ENCODE measurements at places on chromosomes 3 and 15. TPM values are rescaled to one million over a fixed set of nuclear protein-coding genes. Genes with fewer than 3 reads are reported as not detected.

- DNase-seq = no peak
Measured at GRCh38 chr3:129947538-129948240, 26.8 kb upstream of the TRH start.

GRCh38 chr15:101458908-101459578 is 30.5 kb downstream of the PCSK6 start:
- DNase-seq = no peak

ADAMTS17 gene
- total RNA-seq = 46.9 TPM

- no peak for DNase-seq
Measured at GRCh38 chr3:163582967-163583366, 1495.3 kb downstream of the SI start.

SLC12A1 gene
- total RNA-seq = 0.42 TPM

DNA sequence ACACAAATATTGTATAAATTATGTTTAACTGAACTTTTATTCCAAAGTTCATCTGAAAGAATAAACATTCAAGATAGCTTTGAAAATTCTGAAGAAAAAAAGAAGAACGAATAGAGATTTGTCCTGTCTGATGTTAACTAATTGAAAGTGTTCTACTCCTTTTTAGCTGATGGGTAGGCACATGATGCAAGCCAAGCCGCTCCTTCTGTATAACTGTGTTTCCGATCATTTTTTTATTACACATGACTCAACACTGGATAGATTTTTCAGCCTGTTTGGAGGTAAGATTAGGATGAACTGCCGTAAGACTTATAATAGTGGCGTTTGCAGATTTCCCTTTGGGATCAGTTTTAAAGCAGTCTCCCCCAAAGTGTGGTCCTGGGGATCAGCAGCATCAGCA is 19.0 kb downstream of the NSUN3 start:
- no peak for DNase-seq

GRCh38 chr3:184889312-184889904 is 77.4 kb downstream of the VPS8 start:
- DNase-seq = no peak

DNA sequence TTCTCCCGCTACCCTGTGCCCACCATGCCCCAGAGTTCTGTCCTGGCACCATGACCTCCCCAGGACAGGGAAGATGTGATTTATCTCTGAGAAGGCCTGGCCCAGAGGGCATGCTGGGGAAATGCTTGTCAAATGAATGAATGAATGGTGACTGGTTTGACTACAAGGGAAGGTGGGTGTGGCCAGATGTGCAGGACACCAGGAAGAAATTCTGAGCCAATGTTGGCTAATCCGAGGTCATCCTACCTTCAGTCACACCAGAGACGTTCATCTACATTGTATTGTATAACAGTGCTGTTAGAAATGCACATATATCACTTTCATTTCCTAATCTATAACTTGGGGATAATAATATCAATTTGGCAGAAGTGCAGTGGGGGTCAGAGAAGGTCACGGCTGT is 138.4 kb downstream of the FAM43A start:
- no peak for DNase-seq

DNA sequence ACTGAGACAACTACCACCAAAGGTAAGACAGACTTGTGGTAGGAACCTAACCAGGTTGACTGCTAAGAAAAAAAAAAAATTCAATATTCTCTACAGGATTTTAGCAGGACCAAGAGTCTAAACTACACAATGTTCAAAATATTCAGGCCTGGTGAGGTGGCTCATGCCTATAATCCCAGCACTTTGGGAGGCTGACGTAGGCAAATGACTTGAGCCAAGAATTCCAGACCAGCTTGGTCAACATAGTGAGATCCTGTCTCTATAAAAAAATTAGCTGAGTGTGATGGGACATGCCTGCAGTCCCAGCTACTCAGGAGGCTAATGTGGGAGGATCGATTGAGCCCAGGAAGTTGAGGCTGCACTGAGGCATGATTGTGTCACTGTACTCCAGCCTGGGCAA is 341.6 kb upstream of the WNT5A start:
- DNase-seq = no peak

- no peak for DNase-seq
Measured at GRCh38 chr3:184315543-184315867, 1.1 kb downstream of the EIF4G1 start.

DNA sequence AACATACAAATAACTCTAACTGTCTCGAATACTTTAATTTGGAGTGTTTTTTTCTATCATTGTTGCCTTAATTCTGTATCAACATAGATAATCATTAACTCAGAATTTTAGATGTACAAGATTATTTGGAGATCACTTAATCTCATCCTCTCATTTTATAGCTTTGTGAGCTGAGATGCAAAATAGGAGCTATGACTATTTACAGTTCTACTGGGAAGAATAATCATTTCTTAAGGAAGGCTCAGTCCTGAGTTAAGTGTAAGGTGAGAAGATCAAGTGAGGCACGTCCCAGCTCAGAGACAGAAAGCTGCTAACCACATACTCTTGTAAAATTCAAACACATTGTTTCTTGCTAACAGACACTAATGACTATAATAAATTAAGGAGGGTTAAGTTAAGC is 66.2 kb downstream of the CCDC54 start:
- no peak for DNase-seq

DNA sequence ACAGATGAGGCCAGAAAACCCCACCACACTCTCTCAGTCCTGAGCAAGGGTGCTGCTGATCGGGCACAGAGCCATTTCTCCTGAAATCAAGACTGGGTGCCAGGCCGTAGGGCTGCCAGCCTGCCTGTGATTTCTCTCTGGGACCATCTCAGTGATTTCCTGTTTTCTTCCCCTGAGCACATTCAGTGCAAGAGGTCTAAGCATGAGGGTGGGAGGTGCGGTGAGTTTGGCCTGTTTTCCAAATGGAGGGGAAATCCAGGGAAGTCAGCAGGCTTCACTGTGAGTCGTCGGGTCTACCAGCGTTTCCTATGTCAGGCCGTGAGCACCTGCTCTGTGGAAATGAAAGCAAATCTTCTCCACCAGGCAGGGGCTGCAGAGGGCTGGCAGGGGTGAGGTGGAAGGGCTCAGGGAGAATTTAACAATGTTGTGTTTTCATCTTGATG is 82.3 kb downstream of the ST6GAL1 start:
- DNase-seq = no peak

DNA sequence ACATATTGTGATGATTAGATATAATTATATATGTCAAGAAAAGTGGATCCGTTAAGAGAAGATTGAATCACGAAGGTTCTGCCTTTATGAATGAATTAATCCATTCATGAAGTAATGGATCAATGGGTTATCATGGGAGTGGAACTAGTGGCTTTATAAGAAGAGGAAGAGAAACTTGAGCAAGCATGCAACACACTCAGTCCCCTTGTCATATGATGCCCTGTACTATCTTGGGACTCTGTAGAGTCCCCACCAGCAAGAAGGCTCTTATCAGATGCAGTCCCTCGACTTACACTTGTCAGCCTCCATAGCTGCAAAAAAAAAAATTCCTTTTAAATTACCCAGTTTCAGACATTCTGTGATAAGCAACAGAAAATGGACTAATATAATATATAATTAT is 301.9 kb downstream of the RAP2B start:
- DNase-seq = no peak

ZNF662 gene
- 2.8 TPM for total RNA-seq

HIGD2B gene
- total RNA-seq = not detected

Measured in liver (tissue), 10 donors.